ENCODE measurements at places on chromosomes 12 and 14. TPM values are rescaled to one million over a fixed set of nuclear protein-coding genes. Genes with fewer than 3 reads are reported as not detected.

The STXBP6 gene
- total RNA-seq, result 0.25 TPM

The C12orf42 gene
- total RNA-seq, result 0.07 TPM

DNA sequence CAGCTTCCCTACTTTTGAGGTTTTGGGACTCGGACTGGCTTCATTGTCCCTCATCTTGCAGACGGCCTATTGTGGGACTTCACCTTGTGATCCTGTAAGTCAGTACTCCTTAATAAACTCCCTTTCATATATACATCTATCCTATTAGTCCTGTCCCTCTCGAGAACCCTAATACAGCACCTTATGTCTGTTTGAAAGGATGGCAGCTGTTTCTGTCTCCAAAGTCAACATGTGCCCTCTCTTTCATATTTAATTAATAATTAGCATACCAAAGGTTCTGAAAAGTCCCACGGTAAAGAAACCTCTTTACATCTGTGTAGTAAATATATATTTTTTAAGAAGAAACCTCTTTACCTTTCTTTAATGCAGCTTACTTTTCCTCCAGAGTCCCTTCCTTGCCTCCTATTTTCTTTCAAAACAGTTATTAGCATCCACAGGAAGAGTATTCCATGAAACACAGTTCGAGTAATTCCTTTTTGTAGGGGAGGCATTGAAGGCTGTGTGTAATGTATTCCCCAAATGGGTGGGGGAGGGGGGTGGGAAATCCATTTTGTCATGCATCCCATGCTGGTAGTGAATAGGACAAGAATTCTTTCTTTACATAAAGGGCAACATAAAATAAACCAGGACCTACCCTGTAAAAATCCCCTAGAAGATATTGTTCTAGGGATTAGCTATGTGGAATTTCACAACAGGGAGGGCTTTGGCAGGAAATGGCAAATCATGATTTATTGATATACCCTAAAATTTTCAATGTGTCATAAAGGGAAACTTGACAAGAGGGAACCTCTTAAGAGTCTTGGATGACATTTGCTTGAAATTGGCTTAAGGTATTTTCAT, 241.5 kb downstream of the SUDS3 start:
- DNase-seq, result no peak

DNA sequence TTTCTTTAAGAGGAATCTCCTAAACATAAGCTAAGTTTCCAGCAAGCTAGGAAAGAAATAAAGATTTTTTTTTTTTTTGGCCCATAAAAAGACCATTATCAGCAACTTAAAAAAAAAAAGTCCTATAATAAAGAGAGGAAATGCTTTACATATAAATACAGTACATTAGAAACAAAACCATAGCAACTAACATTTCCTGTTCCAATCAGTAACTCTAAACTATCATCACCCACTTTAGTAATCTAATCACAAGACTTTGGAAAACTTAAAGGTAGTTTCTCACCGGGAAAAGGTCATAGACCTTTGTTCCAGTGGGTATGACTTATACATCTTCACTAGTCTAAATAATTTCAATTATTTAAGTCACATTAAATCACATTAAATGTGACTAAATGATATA, 11.1 kb downstream of the SPTSSA start:
- DNase-seq, result no peak

GRCh38 chr12:54017027-54017788, 8.4 kb downstream of the HOXC8 start:
- peak; percentile 43 for DNase-seq

- DNase-seq, result no peak
Measured at GRCh38 chr12:131603939-131604795, 106.7 kb upstream of the SFSWAP start.

- DNase-seq, result peak; percentile 99
Measured at GRCh38 chr14:34843011-34843554, 32.1 kb downstream of the BAZ1A start.

GRCh38 chr14:88516861-88517357, 37.9 kb downstream of the PTPN21 start:
- DNase-seq, result no peak

All from foreskin keratinocyte (primary cell).